ENCODE measurements at places on chromosomes 5 and 9.

DNA sequence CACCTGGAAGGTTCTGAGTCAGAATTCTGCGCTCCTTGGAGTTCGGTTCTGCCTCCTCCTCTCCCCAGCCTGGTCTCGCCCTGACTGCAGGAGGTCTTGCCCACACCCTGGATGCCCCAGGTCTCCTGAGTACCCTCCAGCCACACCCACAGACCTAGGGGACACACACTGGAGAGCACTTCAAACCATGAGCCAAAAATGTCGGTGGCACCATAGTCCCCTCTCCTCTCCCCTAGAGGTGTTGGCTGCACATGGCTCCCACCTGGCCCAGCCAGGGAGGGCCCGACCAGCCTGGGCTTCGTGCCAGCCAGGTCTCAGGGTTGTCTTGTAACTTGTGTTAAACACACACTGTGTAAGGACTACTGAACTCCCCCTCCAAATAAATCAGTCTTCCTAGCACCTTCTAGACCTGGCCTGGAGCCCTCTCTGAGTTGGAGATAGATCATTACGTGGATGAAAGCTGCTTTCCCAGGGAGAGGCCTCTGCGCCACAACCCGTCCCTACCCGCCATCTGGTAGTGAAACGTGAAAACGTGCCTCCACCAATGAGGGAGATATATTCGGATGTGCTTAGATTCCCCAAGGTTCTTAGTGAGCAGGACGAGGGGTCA, 49.9 kb upstream of the CTSL start:
- no peak for DNase-seq

DNA sequence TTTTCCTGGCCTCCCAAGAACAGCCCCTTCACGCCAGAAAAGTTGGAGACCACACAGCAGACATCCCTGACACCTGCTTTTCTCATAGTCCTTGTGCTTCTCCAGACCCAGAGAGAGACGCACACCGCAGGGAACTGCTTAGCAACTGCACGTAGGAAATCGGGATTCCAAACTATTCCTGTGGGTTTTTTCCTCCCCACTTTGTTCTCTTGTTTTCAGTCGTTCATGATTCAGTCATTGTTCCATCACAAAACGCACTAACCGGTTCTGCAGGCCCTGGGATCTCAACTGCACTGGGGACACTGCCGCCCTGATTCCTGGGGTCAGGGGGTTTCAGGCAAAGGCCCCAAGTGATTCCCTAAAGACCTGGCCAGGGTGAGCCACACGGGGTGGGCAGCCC, 588.0 kb upstream of the KLF4 start:
- DNase-seq = no peak

- no peak for DNase-seq
Measured at GRCh38 chr5:177018341-177018740, 4.2 kb upstream of the ZNF346 start.

- DNase-seq = no peak
Measured at GRCh38 chr9:135903786-135904520, 3.4 kb downstream of the CAMSAP1 start.

- DNase-seq = no peak
Measured at GRCh38 chr5:73515232-73515631, 17.0 kb downstream of the BTF3 start.

All from activated CD4-positive, alpha-beta T cell treated with anti-CD3 and anti-CD28 coated beads, Interleukin-2, amount 50 U/mL, for 24 hours (primary cell).